ENCODE measurements at places on chromosomes 12 and 14.

- no peak for DNase-seq
These were observed 33.4 kb upstream of the TMTC1 start for GRCh38 chr12:29816874-29817725.

- DNase-seq: no peak
These were observed 228.4 kb upstream of the SOX5 start for GRCh38 chr12:24177889-24178288.

DNA sequence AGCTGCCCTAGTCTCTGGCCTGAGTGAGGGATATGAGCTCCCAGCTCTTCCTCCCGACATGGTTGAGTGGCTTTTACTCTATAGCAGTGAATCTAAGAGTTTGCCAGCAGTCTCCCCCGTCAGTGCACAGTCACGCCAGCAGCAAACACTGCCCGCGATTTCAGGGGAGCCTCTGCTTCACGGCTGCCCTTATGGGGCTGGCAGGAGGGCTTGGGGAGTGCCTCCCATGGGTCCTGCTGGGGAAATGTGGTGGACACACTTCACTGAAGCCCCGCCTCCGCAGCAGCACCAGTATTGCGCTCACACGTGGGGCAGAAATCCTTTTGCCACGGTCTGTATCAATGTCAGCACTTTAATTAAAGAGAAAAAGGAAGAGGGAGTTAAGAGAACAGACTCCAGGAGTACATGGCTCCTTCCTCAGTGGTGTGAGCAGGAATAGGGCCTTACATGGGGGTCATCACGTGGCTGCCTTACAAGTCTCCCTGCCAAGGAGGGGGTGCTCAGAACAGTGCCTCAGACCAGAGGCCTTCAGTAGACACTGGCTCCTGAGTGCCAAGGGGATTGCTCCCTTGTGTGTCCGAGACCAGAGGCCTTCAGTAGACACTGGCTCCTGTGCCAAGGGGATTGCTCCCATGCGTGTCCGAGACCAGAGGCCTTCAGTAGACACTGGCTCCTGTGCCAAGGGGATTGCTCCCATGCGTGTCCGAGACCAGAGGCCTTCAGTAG is 55.7 kb downstream of the SFSWAP start:
- DNase-seq: no peak

GRCh38 chr12:92439420-92439805 is 263.4 kb upstream of the PLEKHG7 start:
- no peak for DNase-seq

DNA sequence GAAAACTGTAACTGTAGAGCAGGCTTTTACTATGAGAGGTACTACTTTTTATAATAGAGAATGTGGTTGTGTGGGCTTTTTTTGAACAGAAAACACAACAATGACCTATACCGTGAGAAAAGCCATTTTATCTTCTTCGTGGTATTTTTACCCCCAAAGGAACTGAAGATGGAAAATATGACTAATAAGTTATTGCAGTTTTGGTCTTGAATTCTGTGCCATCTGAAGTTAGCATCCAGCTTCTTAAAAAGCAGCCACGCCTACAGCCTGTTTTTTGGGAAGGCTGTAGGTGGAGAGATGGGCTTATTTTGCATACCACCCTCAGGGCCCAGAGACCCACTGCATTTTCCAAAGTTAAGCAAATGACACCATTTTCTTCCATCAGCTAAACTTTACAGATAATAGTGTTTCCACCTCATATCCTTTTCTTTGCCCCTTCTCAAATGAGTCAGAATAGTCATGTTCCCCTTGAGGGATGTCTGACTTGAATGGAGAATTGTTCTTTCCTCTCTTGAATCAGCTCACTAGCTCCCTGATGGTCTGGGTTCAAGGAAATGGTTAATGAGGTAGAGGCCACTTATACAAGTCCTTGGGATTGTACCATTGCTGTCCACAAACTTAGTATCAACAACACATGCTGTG is 53.0 kb downstream of the TBC1D30 start:
- no peak for DNase-seq
